ENCODE measurements at places on chromosomes 5 and 9.
A peak's percentile ranks its signal among the peaks of the same experiment; 100 is the strongest.

- DNase-seq, result no peak
Observed at GRCh38 chr9:33329117-33329563, 38.8 kb downstream of the NFX1 start.

- DNase-seq, result peak; percentile 84
Observed at GRCh38 chr5:134086943-134087305, 27.6 kb upstream of the TCF7 start.

GRCh38 chr9:82302968-82303655 is 314.5 kb downstream of the SPATA31D1 start:
- no peak for DNase-seq

- no peak for DNase-seq
Observed at GRCh38 chr5:125683669-125684068, 739.5 kb upstream of the GRAMD2B start.

- no peak for DNase-seq
Observed at GRCh38 chr5:166716856-166717492, 1574.5 kb upstream of the WWC1 start.

DNA sequence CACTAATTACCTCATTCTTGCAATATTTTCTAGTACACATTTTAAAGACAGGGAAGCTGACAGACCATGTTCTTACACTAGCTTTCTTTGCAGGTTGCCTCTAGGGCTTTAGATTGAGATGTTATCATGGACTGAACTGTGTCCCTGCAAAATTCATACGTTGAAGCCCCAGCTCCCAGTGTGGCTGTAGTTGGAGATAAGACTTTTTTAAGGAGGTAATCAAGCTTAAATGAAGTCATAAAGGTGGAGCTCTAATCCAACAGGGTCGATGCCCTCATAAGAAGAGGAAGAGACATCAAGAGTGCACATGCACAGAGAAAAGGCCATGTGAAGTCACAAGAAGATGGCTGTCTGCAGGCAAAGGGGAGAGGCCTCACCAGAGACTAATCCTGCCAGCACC is 471.2 kb upstream of the ACTBL2 start:
- no peak for DNase-seq

DNA sequence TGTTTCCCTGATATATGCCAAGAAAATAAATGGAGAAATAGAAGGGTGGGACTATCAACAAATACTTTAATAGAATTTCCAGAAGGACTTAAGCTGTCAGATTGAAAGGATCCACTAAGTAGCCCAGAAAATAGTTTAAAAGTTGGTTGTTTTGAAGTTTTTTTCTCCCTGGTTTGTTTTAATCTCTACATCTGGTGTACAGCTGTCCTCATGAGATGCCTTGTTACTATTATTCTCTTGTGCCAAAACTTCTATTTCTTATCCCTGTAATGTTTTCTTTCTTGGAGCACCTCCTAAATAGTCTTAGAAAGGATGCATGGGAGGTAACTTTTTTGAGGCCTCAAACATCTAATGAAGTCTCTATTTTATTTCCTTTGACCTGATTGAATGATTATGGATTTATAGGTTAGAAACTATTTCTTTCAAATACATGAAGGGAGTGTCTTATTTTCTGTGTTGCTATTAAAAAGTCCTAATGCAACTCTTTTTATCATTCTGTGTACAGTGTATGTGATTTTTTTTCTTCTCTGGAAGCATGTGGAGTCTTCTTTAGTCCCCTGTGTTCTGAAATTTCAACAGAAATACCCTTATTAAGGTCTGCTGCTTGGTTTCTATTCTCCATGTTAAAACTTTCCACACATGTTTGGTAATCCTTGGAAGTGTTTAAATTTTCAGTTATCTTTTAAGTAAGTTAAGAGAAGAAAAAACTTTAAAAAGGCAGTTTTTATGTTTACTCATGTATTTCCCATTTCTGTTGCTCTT is 140.0 kb upstream of the CDKN2B start:
- DNase-seq, result no peak
